Testis (tissue), 5 donors: ENCODE measurements at places on chromosomes 4 and X. TPM values are rescaled to one million over a fixed set of nuclear protein-coding genes. Genes with fewer than 3 reads are reported as not detected.

The GLRA2 gene
- not detected for total RNA-seq

The MAGEA4 gene
- 59.3 TPM for total RNA-seq

The S100P gene
- total RNA-seq, result 0.19 TPM

The LONRF3 gene
- 8.5 TPM for total RNA-seq

The FAM47E gene
- total RNA-seq, result 11.0 TPM

DNA sequence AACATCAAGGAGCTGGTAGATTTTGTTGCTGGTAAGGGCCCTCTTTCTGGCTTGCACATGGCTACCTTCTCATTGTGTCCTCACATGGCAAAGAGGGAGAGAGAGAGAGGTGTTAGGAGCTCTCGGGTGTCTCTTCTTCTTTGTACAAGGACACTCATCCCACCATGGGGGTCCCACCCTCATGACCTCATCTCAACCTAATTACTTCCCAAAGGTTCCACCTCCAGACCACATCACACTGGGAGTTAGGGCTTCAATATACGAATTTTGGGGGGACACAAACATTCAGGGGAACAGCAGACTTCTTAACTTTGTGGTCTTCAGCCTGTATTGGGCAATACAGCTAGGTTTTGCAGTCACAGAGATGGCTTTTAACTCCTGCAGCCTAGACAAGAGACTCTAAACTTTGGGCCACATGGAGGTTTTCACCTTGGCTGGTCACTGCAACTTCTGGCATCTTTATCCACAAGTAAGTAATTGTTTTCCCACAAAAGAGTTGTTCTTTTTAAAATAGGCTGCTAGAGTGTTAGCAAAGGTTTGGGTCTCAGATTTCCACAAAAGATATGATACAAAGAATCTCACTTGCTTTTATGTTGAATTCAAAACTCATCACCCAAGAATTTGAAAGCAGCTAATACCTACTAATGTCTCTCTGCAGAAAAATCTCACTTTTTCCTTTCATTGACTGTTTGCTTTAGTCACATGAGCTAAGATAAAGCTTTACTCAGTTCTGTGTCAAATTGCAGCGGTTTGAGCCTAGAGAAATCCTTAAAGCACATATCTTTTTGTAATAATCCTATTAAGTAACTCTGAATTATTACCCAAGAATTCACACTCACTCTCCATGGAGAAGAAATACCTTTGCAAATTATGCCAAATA lies 39.6 kb upstream of the BBS12 start:
- no peak for DNase-seq
- no peak overlapping the region for H3K27ac ChIP-seq
- no peaks in the 10 kb centered on the region for H3K36me3 ChIP-seq
- H3K4me1 ChIP-seq, result no peaks in the 10 kb centered on the region

- no peaks in the 10 kb centered on the region for H3K27me3 ChIP-seq
- no peak overlapping the region for H3K4me3 ChIP-seq
- no peak overlapping the region for H3K27ac ChIP-seq
- H3K4me1 ChIP-seq, result no peaks in the 10 kb centered on the region
Measured at GRCh38 chrX:110170029-110170428, 147.9 kb downstream of the AMMECR1 start.

DNA sequence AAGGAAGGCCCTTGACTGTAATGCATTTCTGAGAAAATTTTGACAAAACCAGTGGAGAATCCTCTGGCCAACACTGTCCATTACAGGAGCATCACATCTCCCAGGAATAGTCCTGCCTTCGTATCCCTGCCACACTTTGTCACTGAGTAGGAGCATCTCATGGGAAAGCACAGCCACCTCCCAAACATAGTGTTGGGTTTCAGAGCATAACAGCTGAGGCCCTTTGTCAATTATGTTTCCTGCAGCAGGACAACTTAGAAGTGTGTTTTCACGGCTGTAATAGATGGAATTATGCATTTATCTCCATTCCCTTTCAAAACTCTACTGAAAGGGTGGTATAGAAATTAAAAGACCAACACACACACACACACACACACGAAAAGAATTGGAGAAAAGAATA lies 91.1 kb upstream of the SMAD1 start:
- H3K27me3 ChIP-seq, result no peaks in the 10 kb centered on the region
- H3K36me3 ChIP-seq, result no peaks in the 10 kb centered on the region
- no peaks in the 10 kb centered on the region for H3K4me1 ChIP-seq
- no peak overlapping the region for H3K4me3 ChIP-seq

DNA sequence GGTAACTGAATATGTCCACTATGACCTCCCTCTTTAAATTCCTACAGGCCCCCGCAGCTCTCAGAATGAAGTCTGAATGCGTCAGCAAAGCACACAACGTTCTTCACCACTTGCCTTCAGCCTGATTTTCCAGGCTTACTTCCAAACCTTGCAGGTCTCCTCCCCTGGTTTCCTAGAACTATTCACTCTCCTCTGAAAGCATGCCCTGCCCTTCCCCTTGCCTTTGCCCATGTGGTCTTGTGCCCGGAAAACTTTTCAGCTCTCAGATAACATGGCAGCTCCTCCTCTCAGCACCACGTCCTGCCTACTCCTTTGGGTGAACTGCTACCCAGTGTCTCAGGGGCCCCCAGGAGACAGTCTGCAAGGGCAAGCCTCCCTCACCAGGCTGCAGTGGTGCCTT lies 268.5 kb upstream of the LDB2 start:
- H3K4me3 ChIP-seq, result no peak overlapping the region
- H3K4me1 ChIP-seq, result peaks cover 12% of the 10 kb centered on the region
- DNase-seq, result peak; percentile 47
- no peaks in the 10 kb centered on the region for H3K27me3 ChIP-seq
- peak overlapping the region; percentile 62 for H3K27ac ChIP-seq
- H3K36me3 ChIP-seq, result no peaks in the 10 kb centered on the region

DNA sequence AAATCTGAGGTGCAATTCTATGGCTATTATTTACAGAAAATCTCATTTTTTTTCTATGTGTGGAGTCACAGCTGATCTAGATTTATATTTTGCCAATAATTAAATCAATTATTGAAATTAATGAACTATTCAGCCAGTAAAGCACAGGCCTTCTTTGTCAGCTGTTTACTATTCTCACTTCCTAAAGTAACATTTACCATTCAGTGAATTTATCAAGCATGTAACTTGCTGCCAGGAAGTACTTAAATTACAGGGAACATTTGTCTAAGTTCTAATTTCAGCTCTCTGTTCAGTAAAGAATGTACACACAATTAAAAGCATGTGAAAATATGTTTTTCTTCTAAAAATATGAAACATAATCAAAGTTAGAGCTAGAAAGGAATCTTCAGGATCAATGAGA lies 79.3 kb downstream of the DTHD1 start:
- no peaks in the 10 kb centered on the region for H3K36me3 ChIP-seq
- H3K4me3 ChIP-seq, result no peak overlapping the region
- no peaks in the 10 kb centered on the region for H3K4me1 ChIP-seq
- no peak for DNase-seq

DNA sequence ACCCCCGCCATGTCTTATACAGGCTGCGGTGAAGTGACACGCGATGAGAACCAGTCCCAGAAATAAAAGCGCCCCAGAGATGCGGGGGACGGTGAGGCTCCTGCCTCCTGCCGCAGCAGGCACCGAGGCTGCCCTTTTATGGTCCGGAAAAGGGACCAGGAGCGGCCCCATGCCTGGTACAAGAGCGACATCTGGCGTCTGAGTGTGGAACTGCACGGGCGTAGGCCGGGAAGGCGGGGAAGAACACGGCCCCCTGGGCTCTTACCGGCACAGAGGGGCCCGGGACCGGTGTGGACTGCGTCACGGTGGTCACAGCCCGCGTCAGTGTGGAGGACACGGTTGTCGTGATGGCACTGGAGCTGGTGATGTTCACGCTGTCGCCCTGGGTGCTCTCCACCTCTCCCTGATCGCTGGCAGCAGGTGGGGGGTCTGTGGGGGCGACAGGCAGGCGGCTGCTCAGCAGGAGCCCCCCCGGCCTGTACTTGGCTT lies 8.9 kb upstream of the RENBP start:
- peak; percentile 72 for DNase-seq
- no peaks in the 10 kb centered on the region for H3K36me3 ChIP-seq
- peak overlapping the region; percentile 30 for H3K27ac ChIP-seq
- no peak overlapping the region for H3K4me3 ChIP-seq
- peaks cover 3% of the 10 kb centered on the region for H3K4me1 ChIP-seq

DNA sequence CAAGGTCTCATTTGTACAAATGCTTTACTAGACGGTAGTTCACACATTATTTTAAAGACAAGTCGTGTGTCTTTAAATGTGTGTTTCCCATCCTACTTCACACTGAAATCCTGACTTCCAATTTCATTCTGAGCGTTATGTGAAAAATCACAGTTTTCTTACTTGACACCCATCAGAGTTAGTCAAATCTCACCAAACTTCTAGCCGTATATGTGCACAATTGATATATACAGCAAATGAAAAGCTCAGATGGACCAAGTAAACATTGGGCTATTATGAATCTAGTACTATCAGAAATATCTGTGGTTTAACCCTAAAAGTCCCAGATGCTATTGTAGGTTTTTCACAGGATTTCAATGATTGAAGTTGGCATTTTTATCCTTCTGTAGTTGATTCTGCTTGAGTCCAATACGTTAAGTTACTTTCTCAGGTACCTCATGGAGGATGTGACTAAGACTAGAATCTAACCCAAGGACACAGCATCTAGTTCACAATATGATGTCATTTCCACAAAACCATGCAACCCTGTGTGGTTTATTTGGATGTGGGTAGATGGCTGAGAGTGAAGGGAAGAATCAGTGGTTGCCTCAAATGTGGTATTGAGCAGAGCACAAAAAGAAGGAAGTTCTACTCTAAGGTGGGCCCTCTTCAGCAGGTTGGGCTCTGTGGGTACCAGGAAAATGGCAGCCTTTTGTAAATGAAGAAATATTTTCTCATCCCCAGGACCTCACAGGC lies 22.1 kb upstream of the TRIM60 start:
- no peak overlapping the region for H3K4me3 ChIP-seq
- H3K4me1 ChIP-seq, result no peaks in the 10 kb centered on the region
- DNase-seq, result no peak
- no peak overlapping the region for H3K27ac ChIP-seq

GRCh38 chrX:149476513-149476912 lies 28.6 kb downstream of the IDS start:
- DNase-seq, result no peak
- H3K4me3 ChIP-seq, result no peak overlapping the region
- no peaks in the 10 kb centered on the region for H3K4me1 ChIP-seq
- H3K36me3 ChIP-seq, result no peaks in the 10 kb centered on the region
- no peaks in the 10 kb centered on the region for H3K27me3 ChIP-seq

DNA sequence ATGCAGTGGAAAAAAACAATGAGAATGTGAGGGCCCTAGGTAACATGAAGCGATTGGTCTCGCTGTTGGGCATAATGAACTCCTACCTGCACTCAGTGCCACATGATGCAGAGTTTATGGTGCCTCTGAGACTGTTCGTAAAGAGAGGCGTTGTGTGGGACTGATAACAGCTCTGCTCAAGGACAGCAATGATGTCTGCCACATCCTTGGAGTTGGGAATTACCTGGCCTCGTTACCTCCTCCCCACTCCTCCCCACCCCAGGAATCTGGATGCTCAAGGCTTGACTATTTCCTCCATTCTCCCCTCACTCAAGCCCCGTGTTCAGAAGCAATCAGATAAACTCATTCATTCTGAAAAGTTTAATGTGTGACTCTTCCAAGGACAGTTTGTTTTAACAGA lies 148.0 kb upstream of the JADE1 start:
- no peak for DNase-seq
- H3K4me1 ChIP-seq, result peaks cover 37% of the 10 kb centered on the region
- no peaks in the 10 kb centered on the region for H3K27me3 ChIP-seq
- H3K4me3 ChIP-seq, result no peak overlapping the region
- peak overlapping the region; percentile 69 for H3K27ac ChIP-seq
- no peaks in the 10 kb centered on the region for H3K36me3 ChIP-seq

DNA sequence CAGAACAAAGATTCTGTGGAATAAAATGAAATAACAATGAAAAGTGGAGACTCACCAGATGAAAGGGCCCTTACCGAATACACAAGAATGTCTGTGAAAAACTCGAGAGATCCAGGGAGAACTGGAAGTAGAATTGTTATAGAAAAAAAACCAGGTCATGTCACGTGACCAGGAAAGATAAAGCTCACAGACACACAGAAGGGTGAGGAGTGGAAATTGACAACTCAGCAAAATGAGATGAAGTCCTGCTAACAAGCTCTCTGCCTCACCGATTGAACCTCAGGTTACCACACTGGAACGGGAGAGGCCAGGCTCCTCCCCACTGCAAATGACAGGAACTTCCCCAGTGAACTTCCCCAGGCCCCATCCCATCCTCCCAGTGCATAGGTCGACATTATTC lies 1618.0 kb upstream of the PCDH10 start:
- no peak overlapping the region for H3K27ac ChIP-seq
- H3K36me3 ChIP-seq, result no peaks in the 10 kb centered on the region
- DNase-seq, result no peak
- no peaks in the 10 kb centered on the region for H3K27me3 ChIP-seq
- H3K4me3 ChIP-seq, result no peak overlapping the region

DNA sequence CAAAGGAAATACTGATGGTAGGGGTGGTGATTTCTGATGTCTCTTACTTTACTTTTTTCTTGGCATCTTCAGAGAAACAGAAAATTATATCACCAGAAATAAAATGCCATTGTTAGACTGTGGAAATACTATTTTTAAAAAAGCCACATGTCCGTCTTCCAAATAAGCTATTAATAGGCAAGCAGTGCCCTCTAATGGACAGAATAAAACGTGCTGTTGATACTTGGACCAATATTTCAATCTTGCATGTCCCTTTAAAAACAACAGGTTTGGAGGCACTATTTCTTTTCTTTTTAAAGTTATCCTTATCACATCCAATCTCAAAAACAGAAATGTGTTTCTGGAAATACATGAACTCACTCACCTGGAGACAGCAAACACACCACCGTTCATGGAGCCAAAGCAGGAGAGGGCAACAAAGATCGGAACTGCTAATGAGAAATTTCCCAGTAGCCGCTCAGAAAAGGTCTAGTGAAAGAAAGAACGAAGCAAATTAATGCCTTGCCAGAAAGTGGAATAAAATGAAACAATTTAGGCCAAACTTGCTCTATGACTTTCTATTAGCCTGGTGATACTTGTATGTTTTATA lies 59.2 kb downstream of the SLC7A11 start:
- H3K27me3 ChIP-seq, result no peaks in the 10 kb centered on the region
- peak; percentile 20 for DNase-seq
- H3K4me3 ChIP-seq, result no peak overlapping the region
- no peaks in the 10 kb centered on the region for H3K36me3 ChIP-seq

- no peaks in the 10 kb centered on the region for H3K36me3 ChIP-seq
- no peak overlapping the region for H3K4me3 ChIP-seq
- no peak for DNase-seq
- H3K27me3 ChIP-seq, result no peaks in the 10 kb centered on the region
Measured at GRCh38 chr4:74893171-74893570, 39.7 kb upstream of the PARM1 start.

GRCh38 chr4:94455081-94455480 lies 3.3 kb downstream of the PDLIM5 start:
- H3K27me3 ChIP-seq, result no peaks in the 10 kb centered on the region
- no peak for DNase-seq
- H3K4me3 ChIP-seq, result no peak overlapping the region
- H3K27ac ChIP-seq, result peak overlapping the region; percentile 98
- no peaks in the 10 kb centered on the region for H3K36me3 ChIP-seq
